ENCODE measurements at places on chromosomes 7 and 10.
A peak's percentile ranks its signal among the peaks of the same experiment; 100 is the strongest.

DNA sequence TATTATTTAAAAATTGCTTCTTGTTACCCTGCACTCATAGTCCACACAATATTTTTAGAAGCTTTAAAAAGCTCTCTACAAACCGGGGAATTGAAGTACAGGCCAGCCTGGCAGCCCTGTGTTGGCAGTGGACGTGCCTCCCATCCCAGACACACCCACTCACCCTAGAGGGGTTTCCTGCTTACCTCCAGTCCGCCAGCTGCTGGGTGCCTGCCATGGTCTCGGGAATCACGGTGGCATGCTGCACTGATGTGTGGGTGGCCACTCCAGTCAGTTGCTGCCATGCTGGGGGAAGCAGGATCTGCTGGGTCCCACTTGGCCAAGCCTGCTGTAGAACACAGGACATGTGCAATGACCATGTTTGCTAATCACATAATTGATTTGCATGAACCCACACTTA, 80.4 kb downstream of the CLEC2L start:
- H3K4me1 ChIP-seq = no peaks in the 10 kb centered on the region
- no peak overlapping the region for H3K4me3 ChIP-seq
- H3K36me3 ChIP-seq = peaks cover 23% of the 10 kb centered on the region
- H3K27me3 ChIP-seq = no peaks in the 10 kb centered on the region

DNA sequence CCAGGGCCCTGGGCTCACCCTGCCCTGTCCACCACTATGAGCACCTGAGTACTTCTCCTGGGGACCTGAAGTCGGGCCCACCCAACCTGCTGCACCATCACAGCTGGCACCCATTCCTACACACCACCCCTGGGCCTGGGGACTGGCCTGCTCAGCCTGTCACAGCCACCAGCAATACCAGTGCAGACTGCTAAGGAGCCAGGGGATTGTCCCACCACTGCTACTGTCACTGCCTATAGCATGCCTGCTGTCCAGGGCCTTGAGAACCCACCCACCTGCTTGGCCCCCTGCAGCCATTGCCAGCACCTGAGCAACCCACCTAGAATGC, 624.8 kb upstream of the FOXK1 start:
- peaks cover 16% of the 10 kb centered on the region for H3K27me3 ChIP-seq
- H3K4me1 ChIP-seq = no peaks in the 10 kb centered on the region
- no peaks in the 10 kb centered on the region for H3K36me3 ChIP-seq
- H3K27ac ChIP-seq = no peak overlapping the region
- H3K4me3 ChIP-seq = no peak overlapping the region

DNA sequence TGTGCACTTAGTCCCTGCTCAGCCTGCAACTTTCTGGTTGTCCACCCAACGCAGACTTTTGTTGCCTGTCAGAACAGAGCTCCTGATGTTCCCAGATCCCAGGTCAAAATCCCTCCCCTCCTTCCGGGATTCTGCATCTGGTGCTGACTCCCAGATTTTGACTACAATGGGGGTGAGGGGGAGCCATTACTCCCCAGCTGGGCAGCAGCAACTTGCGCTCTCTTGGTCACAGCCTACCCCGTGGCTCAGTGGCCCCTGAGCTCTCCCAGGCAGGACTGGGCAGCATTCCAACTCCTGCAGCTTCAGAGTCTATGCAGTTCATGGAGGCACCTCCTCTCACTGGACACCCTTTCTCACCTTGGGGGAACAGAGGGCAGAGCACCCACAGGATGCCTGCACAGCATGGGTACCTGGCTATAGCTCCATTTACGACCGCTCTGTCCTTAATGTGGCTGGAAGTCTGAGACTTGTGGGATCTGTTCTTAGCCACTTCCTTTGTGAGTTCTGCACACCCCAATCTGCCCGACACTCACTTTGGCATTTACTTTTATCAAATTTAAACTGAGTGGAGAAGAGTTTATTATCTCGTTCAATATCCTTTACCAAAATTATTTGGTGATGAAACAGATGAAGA, 545.5 kb upstream of the MGMT start:
- no peaks in the 10 kb centered on the region for H3K36me3 ChIP-seq
- no peak overlapping the region for H3K27ac ChIP-seq
- no peak for DNase-seq
- H3K4me3 ChIP-seq = no peak overlapping the region
- H3K4me1 ChIP-seq = no peaks in the 10 kb centered on the region
- H3K27me3 ChIP-seq = no peaks in the 10 kb centered on the region

DNA sequence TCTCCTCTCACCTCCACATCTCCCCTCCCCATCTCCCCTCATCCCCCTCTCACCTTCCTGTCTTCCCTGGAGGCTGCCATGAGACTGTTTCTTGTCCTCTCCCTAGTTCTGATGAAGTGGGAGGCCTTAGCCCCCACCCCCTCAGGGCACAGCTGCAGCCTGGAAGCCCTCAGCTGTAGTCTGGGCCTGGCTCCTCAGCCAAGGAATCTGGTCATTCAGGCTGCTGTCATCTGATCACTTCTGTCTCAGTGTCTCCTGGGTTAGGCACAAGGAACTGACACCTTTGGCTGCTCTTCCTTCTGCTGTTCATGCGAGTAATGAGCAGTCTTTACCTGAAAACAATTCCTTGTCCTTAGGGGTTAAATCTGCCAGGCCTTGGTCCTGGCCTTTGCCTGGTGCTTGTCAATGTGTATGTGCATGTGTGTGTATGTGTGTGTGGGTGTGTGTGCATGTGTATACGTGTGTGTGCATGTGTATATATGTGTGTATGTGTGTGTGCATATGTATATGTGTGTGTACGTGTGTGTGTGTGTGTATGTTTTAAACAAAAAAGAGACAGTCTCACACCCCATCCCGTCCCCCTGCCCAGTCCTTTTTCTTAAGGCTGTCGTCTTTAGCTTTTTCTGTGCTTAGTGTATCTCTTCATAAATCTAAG, 153.5 kb upstream of the TMEM72 start:
- no peaks in the 10 kb centered on the region for H3K4me1 ChIP-seq
- H3K4me3 ChIP-seq = no peak overlapping the region

- no peak overlapping the region for H3K27ac ChIP-seq
- H3K27me3 ChIP-seq = no peaks in the 10 kb centered on the region
- peaks cover 2% of the 10 kb centered on the region for H3K4me1 ChIP-seq
Measured at GRCh38 chr7:36129048-36129534, 24.0 kb upstream of the EEPD1 start.

GRCh38 chr7:139340808-139341057, 404 bp upstream of the FMC1 start:
- H3K36me3 ChIP-seq = peaks cover 7% of the 10 kb centered on the region
- H3K4me1 ChIP-seq = peaks cover 27% of the 10 kb centered on the region
- H3K27ac ChIP-seq = peak overlapping the region; percentile 97
- no peaks in the 10 kb centered on the region for H3K27me3 ChIP-seq
- peak overlapping the region; percentile 81 for H3K4me3 ChIP-seq

DNA sequence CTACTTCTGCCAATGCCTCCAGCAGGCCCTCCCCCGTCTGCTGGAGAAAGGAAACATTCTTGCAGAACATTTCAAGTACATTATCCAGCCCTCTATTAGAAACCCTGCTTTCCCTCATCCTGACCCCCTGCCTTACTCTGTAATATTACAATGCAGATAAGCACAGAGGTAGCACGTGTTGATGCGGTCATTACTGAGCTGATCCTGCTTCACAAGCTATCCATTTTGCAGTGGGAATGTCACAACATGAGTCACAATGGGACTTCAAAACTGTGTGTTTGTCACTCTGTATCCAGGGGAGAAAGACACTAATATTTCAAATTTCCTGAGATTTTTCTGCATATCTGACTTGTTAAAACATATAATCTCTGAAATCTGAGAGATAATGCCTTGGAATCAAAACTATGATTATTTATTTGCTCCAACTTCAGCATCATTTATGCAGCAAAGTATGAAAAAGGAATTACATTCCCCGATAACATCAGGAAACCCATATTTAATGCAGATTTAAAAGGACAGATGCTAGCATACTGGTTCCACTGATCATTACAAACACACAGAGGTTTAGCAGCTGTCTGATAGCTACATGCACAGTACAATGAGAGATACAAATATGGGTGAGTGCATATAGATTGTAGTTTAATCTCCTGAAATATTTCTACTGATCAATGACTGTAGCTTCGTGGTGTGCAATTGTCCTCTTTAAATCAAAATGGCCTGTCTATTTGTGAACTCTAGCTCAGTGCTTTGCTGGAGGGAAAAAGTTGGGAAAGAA, 239.7 kb downstream of the SORCS3 start:
- H3K4me1 ChIP-seq = no peaks in the 10 kb centered on the region
- H3K4me3 ChIP-seq = no peak overlapping the region
- H3K27ac ChIP-seq = no peak overlapping the region

- H3K4me1 ChIP-seq = no peaks in the 10 kb centered on the region
- H3K4me3 ChIP-seq = no peak overlapping the region
- no peaks in the 10 kb centered on the region for H3K36me3 ChIP-seq
- no peak for DNase-seq
Measured at GRCh38 chr10:28922127-28922526, 244.8 kb downstream of the BAMBI start.
